DMS79 (cell line): ENCODE measurements at places on chromosomes 1 and 21.

- peak; percentile 70 for DNase-seq
These were observed 1.3 kb upstream of the BLACAT1 start for GRCh38 chr1:205456868-205457745.

DNA sequence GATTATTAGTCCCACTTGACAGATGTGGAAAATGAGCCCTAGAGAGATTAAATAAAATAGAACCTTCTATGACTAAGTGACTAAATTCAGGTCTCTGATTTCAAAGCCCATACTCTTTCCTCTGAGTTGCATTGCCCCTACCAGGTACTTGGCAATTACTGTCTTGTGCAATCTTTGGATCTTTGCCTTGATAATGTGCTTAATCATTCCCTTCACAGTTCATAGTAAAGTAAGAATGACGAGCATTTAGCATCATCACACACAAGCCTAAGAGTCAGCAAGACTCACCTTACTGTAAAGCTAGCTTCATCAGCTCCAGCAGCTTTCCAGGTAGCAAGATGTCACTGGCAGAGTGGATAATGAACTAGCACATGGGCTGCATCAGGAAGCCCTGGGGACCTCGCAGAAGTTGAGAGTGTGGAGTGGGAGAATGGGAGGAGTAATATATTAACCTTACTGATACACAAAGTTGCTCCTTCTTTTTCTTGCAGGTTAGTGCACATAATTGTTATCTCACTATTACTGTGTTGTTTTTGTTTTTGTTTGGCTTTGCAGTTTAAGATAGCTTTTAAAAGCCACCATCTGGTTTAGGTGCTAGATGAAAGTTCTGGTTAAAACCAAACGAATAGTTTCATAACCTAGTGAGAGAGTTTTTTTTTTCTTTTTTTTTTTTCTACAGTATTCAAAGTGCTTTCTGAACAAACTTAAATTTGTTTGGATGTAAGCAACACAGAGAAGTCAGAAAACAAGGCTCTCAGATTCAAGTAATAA, 71.8 kb downstream of the PBX1 start:
- DNase-seq: no peak

GRCh38 chr21:44871576-44872269, 1.8 kb downstream of the PTTG1IP start:
- no peak for DNase-seq

DNA sequence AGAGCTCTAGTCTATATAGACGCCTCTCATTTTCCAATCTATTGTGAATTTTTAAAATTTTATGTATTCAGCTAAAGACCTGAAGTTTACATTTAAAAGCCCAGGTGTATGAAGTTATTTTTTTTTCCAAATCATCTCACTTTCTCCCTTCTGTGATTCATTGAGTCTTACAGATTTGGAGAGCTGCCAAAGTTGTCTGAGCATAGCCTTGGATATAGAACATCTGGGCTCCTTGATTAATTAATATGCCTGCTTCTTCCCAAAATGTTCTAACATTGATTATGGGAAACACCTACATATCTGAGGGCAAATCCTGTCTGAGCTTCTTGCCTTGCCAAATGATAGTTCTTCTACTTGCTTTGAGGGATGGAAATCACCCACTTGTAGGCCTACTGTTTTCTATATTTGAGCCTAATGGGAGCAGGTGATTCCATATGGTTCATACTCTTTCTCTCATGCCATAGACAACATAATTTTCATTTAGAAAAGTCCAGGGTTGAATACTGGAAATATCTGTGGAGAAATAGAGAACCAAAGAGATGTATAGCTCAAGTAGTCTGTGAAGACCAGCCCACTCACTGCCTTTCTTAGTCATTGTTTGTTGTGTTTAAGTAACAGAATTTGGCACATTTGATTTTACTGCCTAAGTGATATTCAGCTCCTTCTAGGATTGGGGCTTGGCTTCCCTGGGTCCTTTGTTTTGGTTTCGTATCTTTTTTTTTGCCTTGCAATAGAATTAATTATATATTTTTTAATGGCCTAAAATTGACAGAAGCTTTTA, 46.2 kb downstream of the MACF1 start:
- DNase-seq: no peak

- no peak for DNase-seq
These were observed 12.9 kb downstream of the PTPRU start for GRCh38 chr1:29249170-29249691.

GRCh38 chr1:220157738-220158137, 63.8 kb downstream of the IARS2 start:
- DNase-seq: no peak

DNA sequence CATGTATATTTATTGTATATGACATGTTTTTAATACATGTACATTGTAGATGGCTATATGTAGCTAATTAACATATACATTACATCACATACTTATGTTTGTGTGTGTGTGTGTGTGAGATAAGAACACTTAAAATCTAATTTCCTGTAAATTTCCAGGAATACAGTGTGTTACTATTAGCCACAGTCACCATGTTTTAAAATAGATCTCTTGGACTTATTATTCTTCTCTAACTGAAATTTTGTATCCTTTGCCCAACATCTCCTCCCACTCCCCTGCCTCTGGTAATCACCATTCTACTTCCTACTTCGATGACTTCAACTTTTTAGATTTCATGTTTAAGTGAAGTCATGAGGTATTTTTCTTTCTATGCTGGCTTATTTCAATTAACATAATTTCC, 64.8 kb downstream of the FCRL5 start:
- DNase-seq: no peak

GRCh38 chr1:8371372-8371991, 53.6 kb downstream of the SLC45A1 start:
- no peak for DNase-seq

- peak; percentile 89 for DNase-seq
These were observed 17.3 kb downstream of the CRYBG2 start for GRCh38 chr1:26336477-26337205.

DNA sequence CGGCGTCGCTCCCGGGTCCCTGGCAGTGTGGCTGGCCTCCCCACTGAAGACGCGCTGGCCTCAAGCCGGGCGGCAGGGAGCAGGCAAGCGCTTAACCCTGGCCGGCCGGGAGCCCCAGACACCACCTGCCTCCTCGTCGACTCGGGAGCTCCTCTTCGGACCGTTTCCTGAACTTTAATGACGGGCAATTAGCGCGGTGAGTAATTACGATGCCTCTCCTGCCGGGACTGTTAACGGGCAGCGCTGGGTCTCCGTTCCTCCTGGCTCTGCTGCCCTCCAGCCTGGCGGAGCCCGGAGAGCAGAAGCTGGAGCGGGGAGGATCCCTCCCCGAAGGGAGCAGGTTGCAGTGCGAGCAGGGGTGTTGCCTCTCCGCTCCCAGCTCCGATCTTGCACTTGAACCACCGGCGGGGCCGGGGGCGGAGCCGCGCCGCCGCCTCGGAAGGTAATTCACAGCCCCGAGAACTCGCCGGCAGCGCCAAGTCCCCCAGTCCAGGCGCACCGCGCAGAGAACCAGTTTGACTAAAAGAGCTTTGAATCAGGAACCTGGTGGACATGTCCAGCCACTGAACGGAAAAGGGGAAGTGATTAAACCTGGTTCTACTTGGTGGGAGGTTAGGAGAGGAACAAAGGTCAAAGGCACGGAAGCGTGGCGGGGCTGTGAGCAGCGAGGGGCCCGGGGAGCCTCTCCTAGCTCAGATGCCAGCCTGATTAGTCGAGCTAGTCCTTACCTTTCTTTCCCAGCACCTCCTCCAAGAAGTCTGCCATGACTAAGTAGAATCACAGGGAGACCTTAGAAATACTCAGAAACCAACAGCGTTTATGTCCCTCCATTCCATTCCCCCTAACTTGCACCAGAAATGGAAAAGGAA, 18.3 kb upstream of the PLEKHA6 start:
- DNase-seq: peak; percentile 42

GRCh38 chr1:162670928-162671663, 38.8 kb downstream of the DDR2 start:
- DNase-seq: no peak

DNA sequence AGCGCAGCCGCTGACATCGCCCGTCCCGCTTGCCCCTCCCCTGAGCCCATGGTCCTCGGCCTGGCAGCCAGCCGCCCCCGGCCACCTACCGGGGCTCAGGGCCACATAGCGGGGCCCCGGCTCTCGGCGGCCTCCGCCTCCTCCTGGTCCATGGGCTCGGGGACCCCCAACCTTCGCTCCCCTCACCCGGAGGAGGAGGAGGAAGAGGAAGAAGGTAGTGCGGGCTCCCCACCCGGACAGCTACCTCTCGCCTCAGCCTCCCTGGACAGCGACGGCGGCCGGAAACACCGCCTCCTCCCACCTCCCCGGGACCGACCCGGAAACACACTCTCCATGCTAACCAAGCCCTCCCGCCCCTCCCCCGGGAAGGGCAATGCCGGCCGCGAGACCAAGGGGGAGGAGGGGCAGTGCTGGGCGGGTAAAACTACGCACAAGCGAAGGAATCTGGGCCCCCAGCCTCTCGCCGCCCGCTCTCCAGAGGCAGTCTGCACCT, at the start of gene KIAA0319L:
Gene KIAA0319L (minus strand): TSS at position 286 of the 493 bp plus-strand sequence. CDS start 2,912 bp downstream, outside the sequence.
- peak; percentile 89 for DNase-seq

GRCh38 chr1:59917026-59917784, 9.4 kb downstream of the CYP2J2 start:
- DNase-seq: no peak
